ENCODE measurements at places on chromosomes 7 and 10.

- peak; percentile 40 for DNase-seq
These were observed 26.6 kb upstream of the KAT6B start for GRCh38 chr10:74799721-74800221.

- no peak for DNase-seq
These were observed 21.9 kb downstream of the NAPEPLD start for GRCh38 chr7:103127006-103127405.

- no peak for DNase-seq
These were observed 30.7 kb upstream of the BTBD16 start for GRCh38 chr10:122240401-122240800.

GRCh38 chr7:24609059-24609458, 35.8 kb downstream of the PALS2 start:
- no peak for DNase-seq

DNA sequence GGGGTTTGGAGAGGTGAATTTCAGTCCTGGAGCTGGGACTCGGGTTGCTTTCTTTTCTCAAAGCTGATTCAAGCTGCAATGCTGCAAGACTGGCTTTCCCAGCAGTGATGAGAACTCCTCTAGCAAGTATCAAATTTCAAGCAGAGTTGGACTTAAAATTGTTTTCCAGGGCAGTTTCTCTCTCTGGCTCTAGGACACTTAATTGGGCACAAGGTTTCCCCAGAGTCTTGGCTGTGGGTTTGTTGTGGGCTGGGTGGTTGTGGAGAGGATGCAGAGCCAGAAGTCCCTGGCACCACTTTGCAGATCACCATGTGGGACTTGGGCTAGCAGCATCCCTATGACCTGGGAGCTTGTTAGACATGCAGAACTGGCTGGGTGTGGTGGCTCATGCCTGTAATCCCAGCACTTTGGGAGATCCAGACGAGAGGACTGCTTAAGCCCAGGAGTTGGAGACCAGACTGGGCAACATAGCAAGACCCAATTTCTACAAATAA, 16.8 kb downstream of the AKR1B15 start:
- no peak for DNase-seq

- no peak for DNase-seq
These were observed 37.6 kb downstream of the WBP1L start for GRCh38 chr10:102781090-102781920.

DNA sequence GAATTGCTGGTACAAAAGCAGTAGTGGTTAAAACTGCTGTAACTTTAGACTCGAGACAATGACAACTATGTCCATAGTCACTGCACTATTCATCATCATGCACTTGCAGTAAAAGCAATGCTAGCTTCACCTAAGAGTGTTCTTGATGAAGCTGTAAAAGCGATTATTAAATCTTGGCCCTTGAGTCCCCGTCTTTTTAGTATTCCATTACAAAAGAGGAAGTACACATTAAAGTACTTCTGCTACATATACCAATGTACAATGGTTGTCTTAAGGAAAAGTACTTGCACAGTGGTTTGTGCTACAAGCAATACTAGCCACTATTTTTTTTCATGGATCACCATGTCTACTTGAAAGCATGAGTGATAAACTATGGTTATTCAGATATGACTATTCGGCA, 78.3 kb downstream of the ATAD1 start:
- no peak for DNase-seq

GRCh38 chr10:11685787-11686218, 56.4 kb upstream of the ECHDC3 start:
- DNase-seq = peak; percentile 91

GRCh38 chr10:93478873-93479272, 3.3 kb downstream of the MYOF start:
- no peak for DNase-seq

GRCh38 chr10:107081644-107082043, 82.9 kb downstream of the SORCS1 start:
- DNase-seq = peak; percentile 22

DNA sequence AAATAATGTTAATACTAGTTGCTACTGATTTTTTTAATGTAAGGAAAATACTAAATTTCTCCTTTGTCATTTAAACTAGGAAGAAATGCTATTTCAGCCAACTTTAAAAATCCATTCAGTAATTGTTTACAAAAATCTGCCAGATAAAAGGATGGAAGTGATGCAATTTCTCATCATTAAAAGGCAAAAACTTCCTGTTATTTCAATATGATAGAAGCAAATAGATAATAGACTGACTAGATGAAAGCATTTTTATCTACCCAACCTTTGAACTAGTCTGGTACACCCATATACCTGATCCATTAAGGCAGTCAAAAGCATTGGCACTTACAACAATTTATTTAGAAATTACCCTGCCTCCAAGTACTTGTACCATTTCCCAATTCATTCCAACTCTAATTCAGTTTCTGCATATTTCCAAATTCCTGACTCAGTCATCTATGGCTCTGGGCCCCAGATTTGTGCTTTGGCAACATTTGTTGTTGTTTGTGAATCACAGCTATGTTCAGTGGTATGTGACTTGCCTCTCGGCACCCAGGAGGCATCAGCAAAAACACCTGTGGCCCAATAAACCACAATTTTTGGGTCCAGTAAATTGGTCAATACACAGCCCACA, 482.6 kb upstream of the SEMA3A start:
- DNase-seq = no peak

- no peak for DNase-seq
These were observed 365.2 kb upstream of the ZMIZ1 start for GRCh38 chr10:78703593-78703992.

- DNase-seq = no peak
These were observed 10.9 kb upstream of the PLAU start for GRCh38 chr10:73900064-73900463.

GRCh38 chr7:79741684-79742083, 288.2 kb upstream of the MAGI2 start:
- no peak for DNase-seq

- no peak for DNase-seq
These were observed 1.6 kb upstream of the HTRA1 start for GRCh38 chr10:122459561-122460273.

GRCh38 chr10:49330127-49330665, 31.2 kb downstream of the C10orf71 start:
- DNase-seq = no peak

DNA sequence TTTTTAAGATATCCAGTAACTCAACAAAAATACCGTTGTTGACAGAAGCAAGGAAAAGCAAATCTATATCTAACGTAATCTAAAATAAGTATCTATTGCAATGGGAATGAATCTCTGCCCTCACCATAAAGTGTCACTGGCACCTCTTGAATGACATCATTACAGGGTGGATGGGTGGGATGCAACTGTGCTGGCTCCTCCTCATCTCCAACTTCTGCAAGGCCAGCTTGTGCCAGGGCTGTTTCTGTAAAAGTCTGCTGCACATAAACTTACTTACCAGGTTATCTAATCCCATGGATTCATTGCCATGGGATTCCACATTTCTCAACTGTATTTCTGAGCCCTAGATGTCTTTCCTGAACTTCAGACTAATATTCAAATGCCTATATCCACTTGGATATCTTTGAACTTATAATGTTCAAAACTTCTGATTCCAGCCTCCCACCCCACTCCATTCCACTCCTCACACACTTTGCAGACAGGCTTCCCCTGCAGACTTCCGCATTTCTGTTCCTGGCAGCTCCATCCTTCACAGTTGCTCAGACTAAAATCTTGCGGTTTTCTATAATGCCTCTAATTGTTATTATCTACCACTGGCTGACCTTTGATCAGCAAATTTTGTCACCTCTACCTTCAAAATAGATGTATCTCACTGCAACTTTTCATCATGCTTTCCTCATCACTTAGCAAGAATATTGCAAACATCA, 10.7 kb downstream of the FGL2 start:
- DNase-seq = no peak

GRCh38 chr7:127782654-127783559, 130.9 kb downstream of the SND1 start:
- peak; percentile 16 for DNase-seq

GRCh38 chr7:27151931-27152815, at the start of gene HOXA3:
Gene HOXA3 (minus strand): TSS chr7:27152583. CDS start chr7:27110640, 41,943 bp downstream.
- no peak for DNase-seq

GRCh38 chr10:62437696-62438095, 63.5 kb downstream of the ZNF365 start:
- DNase-seq = peak; percentile 70

- no peak for DNase-seq
These were observed 251.1 kb upstream of the NFE2L3 start for GRCh38 chr7:25900877-25901276.

GRCh38 chr7:141706239-141707064, 1.7 kb upstream of the WEE2 start:
- DNase-seq = no peak

DNA sequence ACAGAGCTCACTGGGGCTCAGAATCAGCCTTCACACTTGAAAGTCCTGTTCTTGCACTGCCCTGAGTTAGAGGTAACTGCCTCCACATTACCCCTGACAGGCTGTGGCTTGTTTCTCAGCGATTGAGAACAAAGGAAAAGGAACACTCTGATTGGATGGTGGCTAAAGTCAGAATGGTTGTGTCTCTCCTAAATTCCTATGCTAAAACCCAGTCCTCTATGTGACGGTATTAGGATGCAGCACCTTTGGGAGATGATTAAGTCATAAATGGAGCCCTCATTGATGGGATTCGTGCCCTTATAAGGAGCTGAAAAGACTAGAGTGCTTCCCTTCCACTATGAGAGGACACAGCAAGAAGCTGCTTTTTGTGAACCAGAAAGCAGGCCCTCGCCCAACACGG, 38.9 kb upstream of the DGKI start:
- no peak for DNase-seq

GRCh38 chr10:132520177-132520811, 17.3 kb upstream of the INPP5A start:
- no peak for DNase-seq

- DNase-seq = no peak
These were observed 662 bp upstream of the PPRC1 start for GRCh38 chr10:102132193-102132562.

DNA sequence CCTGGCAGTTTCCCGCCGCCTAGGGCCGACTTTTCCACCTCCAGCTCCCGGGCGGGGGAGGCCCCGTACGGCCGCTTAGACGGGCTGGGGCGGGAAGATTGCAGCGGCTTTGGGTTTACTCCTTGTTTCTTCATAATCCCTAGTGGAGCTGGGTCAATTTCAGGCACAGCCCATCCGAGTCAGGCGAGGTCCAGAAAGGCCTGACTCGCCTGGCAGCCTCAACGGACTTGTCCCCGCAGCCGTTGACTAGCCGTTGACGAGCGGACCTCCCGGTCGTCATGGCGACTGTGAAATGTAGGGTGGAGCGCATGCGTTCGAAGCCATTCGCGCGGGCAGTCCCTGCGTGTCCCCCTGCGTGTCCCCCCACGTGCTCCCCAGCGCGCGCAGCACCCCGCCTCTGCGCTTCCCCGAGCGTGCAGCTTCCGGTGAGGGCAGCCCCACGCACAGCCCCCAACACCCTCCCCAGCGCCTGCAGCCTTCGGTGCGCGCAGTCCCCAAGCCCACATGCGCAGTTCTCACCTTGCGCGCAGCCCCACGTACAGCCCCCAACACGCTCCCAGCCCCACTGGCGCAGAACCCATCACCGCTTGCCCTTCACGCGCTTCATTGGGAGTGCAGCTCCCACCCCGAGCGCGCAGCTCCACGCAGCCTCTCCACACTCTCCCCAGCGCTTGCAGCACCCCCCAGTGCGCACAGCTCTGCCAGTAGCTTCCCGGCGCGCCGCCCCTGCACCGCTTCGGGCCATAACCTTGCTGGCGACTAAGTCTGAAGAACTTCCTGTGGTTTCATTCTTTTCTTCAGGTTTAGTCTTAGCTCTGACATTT, 67.8 kb downstream of the TBX20 start:
- DNase-seq = no peak

DNA sequence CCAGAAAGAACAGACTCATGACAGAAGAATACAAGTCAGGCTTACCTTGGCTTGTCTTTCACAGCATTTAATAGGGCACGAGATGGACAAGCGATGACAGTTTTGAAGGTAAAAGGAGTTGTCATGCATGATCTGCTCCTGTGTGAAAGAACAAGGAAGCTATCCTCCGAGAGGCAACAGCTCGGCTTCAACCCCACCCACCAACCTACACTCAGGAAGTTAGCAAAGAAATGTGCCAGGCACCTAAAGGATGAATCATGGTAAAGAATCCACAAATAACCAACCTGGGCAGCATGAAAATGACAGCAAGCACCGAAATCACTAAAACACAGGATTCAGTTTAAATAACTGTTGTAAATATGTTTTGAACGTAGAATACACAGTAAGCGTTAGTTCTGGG, 700.2 kb downstream of the TYW1 start:
- no peak for DNase-seq
